ENCODE measurements at places on chromosomes 5 and 9.

DNA sequence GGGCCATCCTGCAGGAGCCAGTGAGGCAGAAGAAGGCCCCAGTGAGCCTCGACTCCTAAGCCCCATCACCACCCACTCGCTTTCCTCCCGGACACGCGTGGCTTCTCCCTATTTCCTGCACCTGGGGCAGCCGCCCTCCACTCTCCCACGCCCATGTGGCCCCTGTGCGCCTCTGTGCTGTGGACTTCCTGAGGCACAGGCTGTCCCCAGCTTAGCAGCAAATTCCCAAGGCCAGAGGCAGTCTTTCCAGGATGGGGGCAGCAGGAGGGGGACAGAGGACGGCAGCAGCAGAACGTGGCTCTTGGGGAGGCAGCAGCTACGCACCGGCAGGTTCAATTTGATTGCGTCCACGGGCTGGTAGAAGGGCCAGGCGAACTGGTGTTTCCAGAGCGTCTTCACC lies 14.9 kb downstream of the BRD3 start:
- DNase-seq, result no peak

DNA sequence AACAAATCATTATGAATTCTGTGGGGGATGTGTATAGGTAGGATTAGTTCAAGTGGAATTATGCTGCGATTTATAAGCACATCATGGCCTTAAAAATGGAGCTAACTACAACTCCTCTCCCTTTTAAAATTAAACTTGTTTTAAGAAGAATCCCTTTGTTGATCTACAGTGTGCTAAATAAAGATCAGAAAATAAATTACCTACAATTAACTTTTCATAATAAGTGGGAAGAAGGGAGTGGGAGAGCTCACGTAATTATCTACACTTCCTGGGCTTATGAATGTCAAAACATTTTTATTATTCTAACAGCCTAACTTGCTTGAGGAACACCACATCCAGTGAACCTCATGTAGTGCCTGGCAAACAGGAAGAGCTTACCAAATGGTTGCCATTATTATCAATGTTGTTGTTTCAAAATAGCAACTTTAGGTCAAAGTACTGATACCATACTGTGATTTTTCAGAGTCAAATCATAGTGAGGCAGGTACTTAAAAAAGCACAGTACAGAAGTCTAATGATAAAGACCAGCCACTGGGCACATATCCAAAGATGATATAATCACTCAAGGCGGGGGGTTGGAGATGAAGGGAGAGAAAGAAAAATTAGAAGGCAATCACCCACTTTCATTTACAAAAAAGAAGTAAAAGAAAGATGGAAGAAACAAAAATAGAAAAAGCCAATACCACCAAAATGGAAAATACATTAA lies 174.0 kb downstream of the RAPGEF6 start:
- no peak for DNase-seq

GRCh38 chr9:32200241-32200640 lies 184.2 kb upstream of the ACO1 start:
- no peak for DNase-seq

DNA sequence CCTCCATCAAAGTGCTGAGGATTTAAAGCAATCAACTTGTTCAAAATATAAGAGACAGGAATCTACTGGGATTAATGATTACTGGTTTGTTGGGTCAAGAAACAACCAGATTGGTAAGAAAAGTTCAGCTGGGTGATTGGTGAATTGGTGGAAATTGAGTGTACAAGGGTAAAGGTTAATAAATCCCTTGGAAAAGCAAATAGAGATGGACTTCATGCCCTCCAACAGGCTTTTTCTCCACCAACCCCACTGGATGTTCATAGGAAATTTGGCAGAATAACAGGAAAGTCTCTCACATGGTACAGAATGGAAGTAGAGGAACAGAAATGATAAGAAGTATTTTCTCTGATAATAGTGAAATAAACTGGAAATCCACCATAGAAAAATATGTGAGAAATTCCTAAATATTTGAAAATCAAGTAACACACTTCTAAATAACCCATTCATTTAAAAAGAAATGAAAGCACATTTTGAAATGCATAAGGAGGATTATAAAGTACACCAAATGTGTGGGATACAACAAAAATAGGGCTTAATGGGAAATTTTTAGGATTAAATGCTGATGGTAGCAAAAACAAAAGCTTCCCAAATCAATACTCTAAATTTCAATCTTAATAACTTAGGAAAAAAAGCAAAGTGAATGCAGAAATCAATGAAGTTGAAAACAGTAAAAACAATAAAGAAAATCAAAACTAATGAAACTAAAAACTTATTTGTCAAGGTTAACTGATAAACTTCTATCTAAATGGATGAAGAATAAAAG lies 426.2 kb downstream of the HTR1A start:
- no peak for DNase-seq

DNA sequence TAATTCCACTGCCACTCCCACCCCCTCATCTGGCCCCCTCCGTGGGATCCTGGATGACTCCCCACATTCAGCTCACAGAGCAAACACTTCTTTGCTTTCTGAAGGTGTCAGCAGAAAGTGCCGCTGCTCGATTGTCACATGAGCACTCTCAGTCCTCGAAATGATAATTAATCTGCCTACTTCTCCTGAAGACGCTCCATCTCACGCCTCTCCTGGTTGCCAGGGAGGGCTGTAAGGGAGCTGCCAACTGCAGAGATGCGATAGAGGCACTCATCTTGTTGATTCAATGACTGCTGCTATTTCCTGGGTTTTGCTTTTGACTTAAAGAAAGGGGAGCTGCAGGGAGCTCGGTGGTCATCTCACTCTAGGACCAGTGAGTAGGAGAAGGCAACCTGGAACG lies 206.5 kb downstream of the DAB2IP start:
- no peak for DNase-seq

DNA sequence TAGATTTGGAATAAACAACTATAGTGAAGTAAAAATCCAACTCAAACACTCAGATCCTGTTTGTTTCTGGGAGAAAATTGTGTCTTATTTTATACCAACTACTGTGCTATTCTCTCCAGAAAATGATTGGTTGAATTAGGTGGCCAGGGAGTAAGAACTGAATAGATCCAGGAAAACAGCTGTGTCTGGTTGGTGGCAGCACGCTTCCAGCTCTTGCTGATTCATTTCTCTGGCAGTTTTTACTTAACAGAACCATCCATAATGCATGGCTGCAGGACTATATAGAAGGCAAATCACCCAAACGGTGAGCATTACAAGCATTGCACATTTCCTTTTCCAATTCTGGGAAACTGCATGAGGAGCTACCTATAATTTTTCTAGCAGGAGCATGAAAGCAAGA lies 29.5 kb downstream of the DMAC1 start:
- DNase-seq, result no peak

DNA sequence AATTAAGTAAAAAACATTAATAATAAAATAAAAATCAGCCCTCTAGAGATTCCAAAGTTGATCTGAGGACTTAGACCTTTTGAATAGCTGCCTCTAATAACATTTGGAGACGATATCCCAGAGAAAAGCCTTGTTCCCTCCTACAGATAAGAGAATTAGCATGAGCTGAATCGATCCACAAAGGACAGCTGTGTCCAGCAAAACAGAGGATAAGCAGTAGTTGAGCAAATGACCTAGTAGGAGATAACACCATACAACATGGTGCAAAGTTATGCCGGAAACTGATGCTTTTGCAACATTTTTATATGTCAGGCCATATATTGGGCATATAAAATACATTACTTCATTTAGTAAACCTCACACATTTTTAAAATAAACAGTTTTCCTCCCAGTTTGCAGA lies 212.2 kb upstream of the PRR16 start:
- DNase-seq, result no peak

Measured in D721Med (cell line).